SHP77 (cell line): ENCODE measurements at places on chromosomes 6 and 20.

GRCh38 chr6:150891888-150892485 lies 26.5 kb downstream of the MTHFD1L start:
- peak; percentile 54 for DNase-seq

DNA sequence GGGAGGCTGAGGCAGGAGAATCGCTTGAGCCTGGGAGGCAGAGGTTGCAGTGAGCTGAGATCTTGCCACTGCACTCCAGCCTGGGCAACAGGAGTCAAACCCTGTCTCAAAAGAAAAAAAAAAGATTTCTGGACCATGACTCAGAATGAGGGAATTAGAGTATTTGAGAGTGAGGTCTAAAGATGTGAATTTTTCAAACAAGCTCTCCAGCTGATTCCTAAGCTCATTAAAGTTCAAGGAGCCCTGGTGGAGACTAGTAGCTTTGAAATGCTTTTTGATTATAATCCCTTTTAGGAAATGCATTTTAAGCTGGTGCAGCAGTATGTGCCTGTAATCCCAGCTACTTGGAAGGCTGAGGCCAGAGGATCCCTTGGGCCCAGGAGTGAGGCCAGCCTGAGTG lies 21.8 kb upstream of the SRF start:
- DNase-seq = no peak

DNA sequence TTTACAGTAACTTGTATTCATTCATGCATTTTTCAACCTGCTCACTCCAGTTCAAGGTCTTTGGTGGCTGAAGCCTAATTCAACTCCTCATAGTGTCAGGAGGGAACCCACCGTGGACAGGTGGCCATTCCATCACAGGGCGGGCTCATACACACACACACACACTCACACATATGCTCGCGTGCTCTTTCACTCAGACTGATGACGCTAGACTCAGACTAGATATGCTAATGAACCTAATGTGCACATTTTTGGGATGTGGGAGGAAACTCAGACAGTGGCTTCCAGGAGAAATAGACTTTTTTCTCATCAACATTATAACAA lies 56.7 kb downstream of the TRIM27 start:
- peak; percentile 48 for DNase-seq

DNA sequence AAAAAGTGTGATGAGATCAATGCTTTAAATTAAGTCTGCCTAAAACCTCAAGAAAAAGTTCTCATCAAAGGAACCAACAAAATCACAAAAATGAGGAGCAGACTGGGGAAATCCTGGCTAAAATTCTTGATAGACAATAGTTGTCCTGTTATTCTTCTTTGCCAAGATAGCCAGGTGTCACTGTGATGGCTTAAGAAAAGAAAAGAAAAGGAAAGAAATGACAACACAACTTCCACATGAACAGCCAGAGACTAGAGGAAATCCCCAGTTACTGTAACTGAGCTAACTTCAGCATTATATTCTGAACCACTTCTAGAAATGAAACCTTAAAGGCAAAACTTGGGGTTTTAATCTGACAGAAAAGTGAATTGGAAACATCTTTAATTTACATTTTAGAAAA lies 129.6 kb downstream of the CD24 start:
- no peak for DNase-seq

- no peak for DNase-seq
Observed at GRCh38 chr6:33205191-33206026, 954 bp downstream of the HSD17B8 start.

DNA sequence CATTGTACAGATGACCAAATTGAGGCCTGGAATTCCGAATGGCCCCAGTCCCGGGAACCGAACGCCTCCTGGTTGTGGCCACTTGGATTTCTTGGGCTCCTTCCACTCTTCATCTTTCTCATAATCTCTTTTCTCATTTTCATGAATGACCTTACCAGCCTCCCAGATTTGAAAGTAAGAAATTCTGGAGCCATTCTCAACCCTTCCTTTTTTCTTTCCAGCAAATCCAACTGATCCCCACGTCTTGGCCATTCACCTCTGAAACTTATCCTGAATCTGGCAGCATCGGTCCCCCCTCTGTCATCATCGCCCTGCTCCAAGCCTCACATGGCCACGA lies 5.9 kb upstream of the SLC12A5 start:
- no peak for DNase-seq
